ENCODE measurements at places on chromosomes 7 and 10.

GRCh38 chr10:51663086-51663485 is 36.3 kb downstream of the CSTF2T start:
- DNase-seq: peak; percentile 24

DNA sequence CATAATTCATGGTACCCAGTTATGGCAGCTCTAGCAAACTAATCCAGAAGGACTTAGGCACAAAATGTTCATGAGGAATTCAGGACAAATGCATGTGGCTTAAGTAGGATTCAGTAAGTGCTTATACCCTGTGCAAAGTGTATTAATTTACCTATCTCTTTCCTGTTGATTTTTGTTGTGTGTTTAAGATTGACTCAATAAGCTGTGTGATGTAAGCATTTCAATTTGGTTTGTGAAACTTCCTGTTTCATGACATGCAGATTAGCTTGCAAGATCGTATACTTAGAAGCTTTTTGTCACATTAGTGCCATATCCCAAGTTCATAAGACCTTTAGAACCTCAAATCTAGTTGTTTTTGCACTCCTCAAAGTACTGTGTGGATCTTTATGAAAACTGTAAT is 416.7 kb downstream of the ARL4A start:
- DNase-seq: no peak

- DNase-seq: no peak
Measured at GRCh38 chr10:82924711-82925110, 1049.7 kb downstream of the NRG3 start.

- no peak for DNase-seq
Measured at GRCh38 chr10:123147635-123148413, at the start of gene HMX2. Gene HMX2, plus strand, starts transcription at chr10:123148136. Its CDS starts 243 bp downstream, at chr10:123148379.

GRCh38 chr7:129423700-129424410 is 10.4 kb upstream of the STRIP2 start:
- DNase-seq: peak; percentile 24

GRCh38 chr10:103120977-103121735 is 71.9 kb downstream of the NT5C2 start:
- no peak for DNase-seq

DNA sequence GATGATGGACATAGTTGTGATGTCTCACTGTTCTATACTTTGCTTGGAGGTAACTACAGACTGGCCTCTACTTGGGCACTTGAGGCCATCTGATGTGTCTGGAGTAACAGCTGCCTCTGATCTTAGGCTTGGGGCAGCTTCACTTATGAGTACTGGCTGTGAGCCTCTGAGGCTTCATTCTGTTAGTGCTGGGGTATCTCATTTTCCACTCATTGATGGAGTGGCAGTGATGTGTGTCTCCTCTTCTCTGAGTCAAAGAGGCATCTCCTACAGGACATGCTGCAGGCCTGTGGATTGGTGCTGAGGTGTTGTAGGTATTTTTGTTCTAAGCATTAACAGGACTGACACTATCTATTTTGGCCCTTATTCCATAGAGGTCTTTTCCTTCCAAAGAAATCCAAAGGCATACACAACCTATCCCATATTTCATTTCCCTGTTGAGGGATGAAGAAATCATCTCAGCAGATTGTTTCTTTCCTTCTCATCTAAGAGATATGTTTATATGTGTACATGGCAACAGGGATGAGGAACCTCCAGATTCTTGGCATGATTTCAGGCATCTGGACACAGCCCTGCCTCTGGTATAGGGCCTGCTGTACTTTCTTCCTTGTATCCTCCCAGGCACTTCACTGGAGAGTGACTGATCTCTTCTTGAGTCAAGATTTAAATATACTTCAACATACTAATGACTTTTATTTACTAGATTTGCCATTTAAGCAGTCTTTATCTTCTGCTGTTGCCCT is 65.7 kb upstream of the NOBOX start:
- peak; percentile 17 for DNase-seq

DNA sequence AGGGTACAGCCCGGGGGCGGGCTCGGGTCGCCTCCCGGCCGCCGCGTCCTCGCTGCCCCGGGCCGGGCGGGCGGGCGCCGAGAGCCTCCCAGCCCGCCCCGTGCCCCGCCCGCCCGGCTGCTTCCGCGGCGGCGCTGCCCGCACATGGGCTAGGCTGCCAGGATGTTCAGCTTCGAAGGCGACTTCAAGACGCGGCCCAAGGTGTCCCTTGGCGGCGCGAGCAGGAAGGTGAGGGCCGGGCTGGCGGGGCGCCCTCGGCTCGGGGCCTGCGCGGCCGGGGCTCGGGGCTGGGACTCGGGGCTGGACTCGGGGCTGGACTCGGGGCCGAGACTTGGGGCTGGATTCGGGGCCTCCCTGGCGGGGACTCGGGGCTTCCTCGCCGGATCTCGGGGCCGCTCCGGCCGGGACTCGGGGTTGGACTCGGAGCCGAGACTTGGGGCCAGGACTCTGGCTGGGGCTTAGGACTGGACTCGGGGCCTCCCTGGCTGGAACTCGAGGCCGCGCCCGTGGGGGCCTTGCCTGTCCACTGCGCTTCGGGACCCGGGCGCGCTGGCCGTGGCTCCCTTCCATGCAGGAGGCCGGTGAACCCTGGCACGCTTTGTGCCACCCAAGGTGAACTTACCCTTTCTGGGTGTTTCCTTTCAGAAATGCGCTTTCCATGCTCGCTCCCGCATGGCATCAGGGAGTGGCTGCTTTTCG is 534 bp downstream of the UBE3C start:
- DNase-seq: no peak
